Natural killer cell (primary cell): ENCODE measurements at places on chromosomes 5 and 9.

- no peak for DNase-seq
Observed at GRCh38 chr5:42919600-42919999, 107.9 kb upstream of the SELENOP start.

GRCh38 chr5:83029912-83030311 is 47.3 kb downstream of the TMEM167A start:
- DNase-seq: no peak

DNA sequence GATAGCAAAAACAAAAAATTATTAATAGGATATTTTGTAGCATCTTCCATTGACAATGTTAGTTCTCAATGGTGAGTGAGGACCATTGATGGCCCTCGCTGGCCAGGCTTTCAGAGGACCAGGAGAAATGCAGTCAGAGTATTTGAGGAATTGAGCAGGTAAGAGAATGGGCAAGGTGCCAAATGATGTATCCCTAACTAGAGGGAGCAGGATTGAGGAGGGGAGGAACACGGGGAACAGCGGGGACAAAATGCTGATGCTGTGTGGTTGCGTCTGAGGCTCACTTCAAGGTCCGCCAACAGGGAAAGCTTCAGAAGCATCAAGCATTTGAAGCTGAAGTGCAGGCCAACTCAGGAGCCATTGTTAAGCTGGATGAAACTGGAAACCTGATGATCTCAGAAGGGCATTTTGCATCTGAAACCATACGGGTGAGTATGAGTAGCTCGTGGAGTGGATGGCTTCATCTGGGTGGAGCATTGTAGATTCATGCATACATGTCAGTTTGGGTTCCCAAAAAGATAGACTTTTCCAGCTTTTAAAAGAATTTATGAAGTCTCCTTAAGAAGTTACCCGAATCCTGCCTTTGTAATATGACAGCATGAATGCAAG is 16.2 kb downstream of the SPTAN1 start:
- no peak for DNase-seq

- DNase-seq: no peak
Observed at GRCh38 chr5:166024970-166025369, 2266.5 kb upstream of the WWC1 start.

- no peak for DNase-seq
Observed at GRCh38 chr9:129607027-129607387, 13.9 kb downstream of the C9orf50 start.

DNA sequence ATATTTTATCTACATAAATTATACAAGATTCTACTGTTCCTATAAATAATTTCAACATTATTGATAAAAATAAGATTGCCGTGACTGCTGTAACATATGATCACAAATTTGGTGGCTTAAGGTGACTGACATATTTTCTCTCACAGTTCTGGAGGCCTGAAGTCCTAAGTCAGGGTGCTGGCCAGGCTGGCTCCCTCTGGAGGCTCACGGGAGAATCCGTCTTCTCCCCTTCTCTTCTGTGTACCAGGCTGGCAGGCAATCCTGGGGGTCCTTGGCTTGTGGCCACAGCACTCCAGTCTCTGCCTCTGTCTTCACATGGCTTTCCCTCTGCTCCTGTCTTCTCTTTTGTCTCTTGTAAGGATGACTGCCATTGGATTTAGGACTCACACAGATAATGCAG is 31.7 kb upstream of the IRX2 start:
- no peak for DNase-seq

- DNase-seq: no peak
Observed at GRCh38 chr5:112142769-112143270, 276.3 kb downstream of the EPB41L4A start.

DNA sequence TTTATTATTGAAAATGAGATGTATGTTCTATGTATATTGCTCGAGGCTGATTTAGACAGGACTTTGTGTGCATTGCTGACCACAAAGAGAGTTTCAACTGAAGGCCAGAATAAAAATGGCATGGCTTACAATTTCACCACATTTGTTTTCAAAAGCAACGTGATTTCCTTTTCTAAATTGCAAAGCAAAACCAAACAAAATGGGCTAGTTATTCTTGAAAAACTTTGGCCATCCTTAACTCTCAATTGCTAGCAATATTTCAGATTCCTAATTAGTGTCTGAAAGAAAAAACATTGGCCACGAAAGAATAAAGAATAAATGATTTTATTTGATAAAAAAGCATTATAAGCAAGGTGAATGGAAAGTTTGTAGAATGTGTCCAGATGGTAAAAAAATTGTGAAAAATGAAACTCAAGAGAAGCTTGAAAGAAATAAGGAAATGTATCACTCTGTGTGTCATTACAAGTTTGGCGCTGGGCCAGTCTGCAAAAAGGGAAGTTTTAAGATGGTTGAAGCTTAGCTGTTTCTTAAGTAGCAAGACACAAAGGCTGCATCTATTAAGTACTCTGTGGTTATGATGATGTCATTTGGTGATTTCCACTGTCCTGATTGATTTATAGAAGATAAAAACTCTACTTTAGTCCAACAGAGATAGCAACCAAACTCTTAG is 89.2 kb upstream of the PRLR start:
- peak; percentile 25 for DNase-seq

DNA sequence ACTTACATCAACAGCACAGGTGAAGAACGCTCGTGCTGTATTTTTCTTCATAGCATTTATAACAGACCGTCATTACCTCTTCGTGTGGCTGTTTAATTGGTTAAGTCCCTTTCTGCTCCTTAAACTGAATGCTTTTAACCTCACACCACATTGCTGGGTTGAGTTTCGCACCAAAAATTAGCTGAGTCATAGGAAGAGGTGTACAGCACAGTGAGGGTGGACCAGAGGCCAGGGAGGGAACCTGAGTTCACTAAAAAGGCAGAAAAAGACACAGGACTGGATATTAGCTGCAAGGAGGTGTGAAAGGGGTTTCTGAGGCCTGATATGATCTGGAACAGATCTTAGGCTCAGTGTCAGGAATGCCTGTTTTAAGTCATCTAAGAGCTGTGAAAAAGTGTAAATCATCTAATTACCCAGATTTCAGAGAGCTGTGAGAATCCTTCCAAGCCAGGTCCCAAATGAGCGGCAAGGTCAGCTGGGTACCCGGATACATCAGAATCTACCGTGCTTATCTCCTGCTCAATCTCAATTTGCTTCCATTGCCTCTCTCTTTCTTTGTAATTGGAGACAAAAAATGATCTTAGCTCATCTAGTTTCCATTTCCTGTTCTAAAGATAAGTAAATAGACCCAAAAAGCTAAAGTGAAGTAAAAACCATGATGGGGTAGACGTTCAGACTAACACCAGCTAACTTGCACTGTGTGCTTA is 7.1 kb upstream of the CFAP90 start:
- no peak for DNase-seq

DNA sequence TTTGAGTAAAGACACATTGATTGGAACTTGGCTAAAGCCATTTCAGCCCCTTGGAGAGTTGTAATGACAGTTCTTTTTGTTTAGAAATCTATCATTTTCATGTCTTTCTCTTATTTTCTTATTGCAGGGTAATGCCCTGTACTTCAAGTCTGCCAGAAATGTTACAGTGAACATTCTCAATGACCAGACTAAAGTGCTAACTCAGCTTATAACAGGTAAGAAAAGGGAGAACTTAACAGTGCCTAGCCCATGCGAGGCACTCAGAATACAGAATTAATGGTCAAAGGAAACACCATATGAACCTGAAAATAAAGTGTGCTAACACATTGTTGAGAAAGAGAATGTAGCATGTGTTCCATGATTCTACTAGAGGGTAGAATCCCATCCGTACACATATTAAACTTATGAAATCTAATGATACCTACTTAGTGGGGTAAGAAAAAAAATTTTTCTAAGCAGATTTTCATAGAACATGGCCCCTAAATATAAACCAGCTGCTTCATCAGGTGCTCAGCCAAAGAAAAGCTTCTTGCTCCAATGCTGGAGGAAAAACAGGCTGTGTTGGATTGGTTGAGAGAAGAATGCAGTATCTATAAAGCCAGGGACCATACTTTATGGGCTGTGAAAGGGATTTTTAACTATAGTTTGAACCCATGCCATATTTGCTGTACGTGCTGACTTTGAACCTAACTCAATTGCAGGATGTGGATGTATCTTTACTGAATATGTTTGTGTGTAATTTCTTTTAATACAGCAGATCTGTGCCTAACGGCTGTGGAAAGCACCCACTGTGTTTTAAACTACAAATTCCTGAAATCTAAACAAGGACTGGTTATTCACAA is 260.8 kb upstream of the PPP1R2B start:
- no peak for DNase-seq

- no peak for DNase-seq
Observed at GRCh38 chr9:137116027-137116507, 1.5 kb upstream of the DPP7 start.

DNA sequence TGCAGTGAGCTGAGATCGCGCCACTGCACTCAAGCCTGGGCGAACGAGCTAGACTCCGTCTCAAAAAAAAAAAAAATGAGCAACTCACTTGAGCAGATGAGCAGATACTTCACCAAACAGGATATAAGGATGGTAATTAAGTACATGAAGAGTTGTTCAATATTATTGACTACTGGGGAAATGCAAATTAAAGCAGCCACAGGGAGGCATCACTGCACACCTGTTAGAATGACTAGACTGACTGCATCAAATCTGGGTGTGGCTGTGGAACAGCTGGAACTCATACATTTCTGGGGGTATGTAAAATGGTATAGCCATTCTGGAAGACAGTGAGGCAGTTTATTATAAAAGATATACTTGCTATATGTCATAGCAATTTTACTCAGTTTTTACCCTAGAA is 93.0 kb downstream of the WNK2 start:
- no peak for DNase-seq

DNA sequence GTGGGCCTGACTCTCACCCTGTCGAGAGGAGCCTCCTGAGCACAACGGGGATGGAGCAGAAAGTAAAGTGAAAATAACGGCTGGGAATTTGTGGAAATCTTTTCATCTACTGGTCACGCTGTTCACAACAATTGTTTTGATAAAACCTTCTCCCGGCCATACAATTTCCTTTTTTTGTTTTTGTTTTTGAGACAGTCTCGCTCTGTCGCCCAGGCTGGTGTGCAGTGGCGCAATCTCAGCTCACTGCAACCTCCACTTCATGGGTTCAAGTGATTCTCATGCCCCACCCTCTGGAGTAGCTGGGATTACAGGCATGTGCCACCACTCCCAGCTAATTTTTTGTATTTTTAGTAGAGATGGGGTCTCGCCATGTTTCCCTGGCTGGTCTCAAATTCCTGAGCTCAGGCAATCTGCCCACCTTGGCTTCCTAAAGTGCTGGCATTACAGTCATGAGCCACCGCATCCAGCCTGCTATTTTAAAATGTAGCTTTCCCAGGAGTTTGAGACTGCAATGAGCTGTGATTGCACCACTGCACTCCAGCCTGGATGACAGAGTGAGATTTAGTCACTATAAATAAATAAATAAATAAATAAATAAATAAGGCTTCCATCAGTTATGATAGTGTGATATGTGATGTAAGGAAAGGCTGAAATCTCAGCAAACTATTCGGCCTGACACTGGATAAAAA is 73.5 kb upstream of the PTGER4 start:
- no peak for DNase-seq

DNA sequence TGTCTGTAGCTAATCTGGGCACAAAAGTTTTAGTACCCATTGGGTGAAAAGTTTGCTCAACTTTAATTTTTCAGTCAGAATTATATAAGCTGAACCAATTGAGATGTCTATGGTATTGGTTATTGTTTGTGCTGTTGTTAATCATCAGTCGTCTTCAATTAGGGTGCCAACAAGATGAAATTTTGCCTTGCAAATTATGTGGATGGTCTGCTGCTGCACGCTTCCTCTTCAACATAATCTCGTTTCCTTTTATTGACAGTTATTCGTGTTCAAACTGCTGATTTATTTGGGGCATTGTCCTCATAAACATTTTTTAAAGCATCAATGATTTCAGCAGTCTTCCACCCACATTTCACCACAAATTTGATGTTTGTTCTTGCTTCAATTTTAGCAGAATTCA is 194.0 kb downstream of the HTR1A start:
- no peak for DNase-seq

DNA sequence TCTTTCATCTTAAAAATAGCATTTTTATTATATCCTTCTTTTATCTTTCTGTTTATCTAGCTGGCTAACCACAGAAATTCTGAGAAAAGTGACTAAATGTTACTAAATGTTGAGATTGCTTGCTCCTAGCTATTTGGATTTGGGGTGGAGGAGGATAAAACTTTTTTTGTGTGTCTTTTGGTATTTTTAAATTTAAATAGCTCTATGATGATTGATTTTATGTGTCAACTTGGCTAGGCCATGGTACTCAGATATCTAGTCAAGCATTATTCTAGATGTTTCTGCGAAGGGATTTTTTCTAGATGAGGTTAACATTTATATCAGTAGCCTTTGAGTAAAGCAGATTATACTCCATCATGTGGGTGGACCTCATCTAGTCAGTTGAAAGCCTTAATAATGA is 75.0 kb downstream of the GCNT1 start:
- DNase-seq: no peak

DNA sequence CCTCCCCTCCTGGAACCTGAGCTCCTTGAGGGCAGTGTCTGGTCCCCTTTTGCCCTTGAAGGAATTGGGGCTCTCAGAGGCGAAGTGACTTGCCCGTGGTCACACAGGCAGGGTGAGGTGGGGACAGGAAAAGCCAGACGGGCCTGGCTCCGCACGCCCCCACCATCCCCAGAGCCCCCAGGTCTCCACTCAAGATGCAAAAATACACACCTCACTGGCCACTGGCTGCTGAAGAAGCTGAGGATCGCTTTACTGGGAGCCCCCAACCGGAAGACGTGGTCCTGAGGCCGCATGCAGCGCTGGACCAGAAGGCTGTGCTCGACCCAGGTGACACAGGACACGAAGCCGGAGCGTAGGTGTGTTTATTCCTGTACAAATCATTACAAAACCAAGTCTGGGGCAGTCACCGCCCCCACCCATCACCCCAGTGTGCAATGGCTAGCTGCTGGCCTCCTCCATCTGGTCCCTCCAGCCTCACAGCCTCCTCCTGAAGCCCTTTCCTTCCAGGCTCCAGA is 7.6 kb upstream of the AK1 start:
- DNase-seq: no peak

- no peak for DNase-seq
Observed at GRCh38 chr5:69074664-69075521, 18.9 kb upstream of the SLC30A5 start.

- DNase-seq: no peak
Observed at GRCh38 chr5:82221020-82221419, 57.1 kb downstream of the RPS23 start.

- no peak for DNase-seq
Observed at GRCh38 chr5:119597728-119598298, 31.5 kb upstream of the FAM170A start.

GRCh38 chr5:146081556-146081955 is 23.8 kb downstream of the PLAC8L1 start:
- DNase-seq: no peak

GRCh38 chr5:5638211-5638610 is 215.7 kb downstream of the ICE1 start:
- no peak for DNase-seq

DNA sequence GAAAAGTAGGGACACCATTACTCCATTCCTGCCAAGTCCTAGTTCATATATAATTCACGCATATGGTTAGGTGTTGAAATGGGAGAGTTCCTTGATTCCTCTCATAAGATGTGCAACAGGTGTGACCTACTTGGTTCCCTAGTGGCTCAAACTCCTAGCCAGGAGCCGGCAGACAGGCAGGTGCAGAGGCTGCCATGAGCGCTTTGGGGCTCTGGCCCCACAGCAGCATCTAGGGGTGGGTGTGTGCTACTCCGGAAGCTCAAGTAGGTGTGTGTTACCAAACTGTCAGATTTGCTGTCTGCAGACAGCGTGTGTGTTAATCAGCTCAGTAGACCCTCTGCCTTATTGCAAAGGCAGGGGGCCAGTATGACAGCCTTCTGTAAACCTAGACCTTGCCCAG is 1652.4 kb upstream of the ACO1 start:
- no peak for DNase-seq
